Heart left ventricle (tissue), 16 donors: ENCODE measurements at places on chromosomes 6 and 20.

DNA sequence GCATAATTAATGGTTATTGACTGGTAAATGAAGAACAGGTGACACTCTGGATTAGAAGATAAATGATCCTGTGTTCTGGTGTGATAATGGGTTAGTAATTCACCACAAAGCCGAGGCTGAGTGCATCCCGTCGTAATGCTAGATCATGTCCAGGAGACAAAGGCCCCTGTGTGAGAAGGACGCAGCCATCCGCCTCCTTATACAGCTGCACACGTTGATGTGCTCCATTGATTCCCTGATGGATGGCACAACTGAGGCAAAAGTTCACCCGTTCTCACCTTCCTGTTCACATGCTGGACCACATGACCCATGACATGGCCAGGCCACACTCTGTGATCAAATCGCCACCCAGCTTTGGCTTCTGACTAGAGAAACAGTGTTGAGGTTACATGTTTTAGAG is 136.1 kb downstream of the FOXC1 start:
- DNase-seq: no peak

GRCh38 chr6:3438190-3439167 is 18.4 kb downstream of the SLC22A23 start:
- no peak for DNase-seq

DNA sequence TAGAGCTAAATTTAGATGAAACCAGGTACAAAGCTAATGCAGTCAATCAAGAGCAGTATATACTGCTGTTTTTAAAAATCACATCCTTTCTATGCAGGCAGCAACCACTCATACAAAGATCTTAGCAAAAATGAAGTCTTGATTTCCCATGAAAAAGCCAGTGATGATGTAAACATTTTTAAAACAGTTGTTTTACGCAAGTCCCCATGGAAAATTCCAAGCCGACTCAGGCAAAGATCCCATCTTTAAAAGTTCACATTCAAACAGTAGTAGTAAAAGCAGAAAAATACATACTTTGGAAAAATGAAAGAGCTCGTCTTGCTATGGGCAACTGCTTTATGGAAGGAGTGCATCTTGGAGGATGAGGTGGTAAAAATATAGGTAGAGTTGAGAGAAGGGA is 84.0 kb downstream of the RCAN2 start:
- no peak for DNase-seq

DNA sequence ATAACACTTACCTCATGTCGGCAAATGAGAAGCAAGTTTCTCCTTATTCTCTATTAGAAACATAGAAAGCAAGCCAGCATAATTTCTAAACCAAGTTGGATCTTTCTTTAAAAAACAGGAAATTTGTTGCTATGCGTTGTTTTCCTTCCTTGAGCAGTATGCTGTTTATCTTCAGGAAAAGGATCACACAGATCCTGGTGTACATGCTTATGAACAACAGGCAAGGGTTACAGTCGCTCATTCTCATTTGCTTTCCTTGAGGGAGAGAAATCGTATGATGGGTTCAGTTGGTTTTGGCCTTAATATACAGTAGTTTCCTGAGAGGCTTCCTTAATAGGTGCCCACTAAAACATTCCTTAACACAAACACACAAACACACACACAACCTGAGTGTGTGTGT is 118.8 kb downstream of the FYN start:
- DNase-seq: no peak

DNA sequence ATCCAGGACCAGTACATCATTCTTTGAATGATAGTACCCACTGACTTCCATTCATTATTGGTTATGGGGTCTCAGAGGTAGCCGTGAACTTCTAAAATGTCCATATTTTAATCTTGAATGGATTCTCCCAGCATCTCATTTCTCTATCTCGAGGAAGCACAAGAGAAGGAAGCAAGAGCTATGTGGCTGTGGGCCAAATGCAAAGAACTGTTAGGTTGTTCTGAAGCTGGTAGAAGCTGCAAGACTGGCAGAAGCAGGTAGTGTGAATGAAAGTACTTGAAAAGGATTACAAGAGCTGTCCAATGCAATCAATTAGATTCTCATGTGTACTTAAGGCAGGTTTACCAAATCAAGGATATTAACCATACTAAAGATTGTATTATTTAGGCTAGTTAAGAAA is 1131.8 kb downstream of the GRIK2 start:
- no peak for DNase-seq

DNA sequence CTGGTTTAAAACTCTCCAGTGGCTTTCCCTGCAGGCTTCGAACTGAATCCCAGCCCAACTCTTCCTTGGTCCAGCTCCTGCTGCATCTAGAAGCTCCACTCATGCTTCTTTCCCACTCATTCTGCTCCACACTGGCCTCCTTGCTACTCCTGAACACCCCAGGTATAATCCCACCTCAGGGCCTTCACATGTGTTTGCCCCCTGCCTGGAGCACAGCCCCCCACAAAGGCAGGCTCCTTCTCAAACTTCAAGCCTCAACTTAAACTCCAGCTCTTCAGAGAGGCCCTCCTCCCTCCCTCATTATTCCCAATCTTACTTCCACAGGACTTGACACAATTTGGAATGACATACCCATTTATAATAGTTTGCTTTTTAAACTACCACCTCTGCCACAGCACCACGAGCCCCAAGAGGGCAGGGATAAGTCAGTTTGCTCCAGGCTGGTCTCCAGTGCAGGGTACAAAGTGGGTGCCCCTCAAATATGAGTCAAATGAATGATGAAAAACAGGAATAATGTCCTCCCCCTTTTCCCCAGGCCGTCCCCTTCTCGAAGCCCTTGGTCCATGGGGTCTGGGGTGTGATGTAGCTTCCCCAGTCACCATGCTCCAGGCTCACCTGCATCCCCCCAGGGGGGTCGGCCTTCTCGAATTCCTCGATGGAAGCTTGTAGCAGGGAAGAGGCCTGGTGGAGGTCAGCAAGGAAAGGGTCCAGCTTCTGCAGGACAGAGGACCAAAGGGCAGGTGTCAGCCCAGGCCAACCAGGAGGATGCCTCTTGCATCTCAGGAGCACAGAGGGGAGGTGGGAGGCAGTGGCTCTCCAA is 37.4 kb downstream of the KIAA1755 start:
- DNase-seq: no peak

GRCh38 chr6:88881451-88881850 is 82.0 kb downstream of the RNGTT start:
- no peak for DNase-seq

DNA sequence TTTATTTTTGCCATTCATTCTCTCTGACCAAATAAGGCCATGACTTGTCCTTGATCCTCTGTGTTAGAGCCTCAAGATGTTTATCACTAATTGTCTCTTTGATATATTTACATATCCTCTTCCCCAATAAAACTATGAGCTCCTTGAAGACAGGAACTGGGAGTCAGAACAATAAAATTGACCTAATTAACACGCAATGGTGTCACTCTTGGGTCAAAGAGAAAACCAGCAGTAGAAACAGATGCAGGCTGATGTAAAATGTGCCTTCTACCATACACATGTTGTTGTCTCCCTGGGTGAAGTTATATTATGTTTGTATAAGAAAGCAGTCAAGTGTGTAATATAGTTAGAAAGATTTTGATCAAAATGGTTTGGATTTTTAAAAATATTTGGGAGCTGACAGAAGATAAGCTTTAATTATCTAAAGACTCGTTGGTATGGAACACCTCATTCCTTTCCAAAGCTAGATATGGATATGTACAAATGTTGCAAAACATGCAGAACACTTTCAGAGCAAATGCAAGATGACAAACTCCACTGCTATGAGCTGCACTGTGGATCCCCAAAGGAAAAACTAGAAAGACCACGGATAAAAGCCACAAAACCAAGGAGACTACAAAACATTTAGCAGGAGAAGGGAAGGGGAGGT is 109.7 kb upstream of the STMND1 start:
- DNase-seq: no peak

- DNase-seq: no peak
These were observed 37.8 kb upstream of the STXBP5 start for GRCh38 chr6:147166360-147166944.

GRCh38 chr6:20412682-20413073 is 11.0 kb downstream of the E2F3 start:
- DNase-seq: no peak

DNA sequence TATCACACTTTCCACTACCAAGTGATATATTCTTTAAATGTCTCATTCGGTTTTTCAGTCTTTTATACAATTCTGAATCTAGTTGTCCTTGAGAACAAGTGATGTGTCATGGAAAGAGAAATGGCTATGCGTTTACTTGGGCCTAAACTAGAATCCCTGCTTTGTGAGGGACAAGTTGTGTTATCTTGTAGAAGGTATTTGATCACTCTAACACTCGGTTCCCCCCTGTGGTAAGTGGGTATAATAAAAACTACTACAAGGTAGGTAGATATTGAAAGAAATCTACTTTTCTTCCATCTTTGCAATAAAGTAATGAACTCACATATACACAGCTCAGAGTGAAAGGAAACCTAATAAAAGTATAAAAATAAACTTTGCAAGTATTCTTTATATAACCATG is 108.9 kb downstream of the MANEA start:
- DNase-seq: no peak

DNA sequence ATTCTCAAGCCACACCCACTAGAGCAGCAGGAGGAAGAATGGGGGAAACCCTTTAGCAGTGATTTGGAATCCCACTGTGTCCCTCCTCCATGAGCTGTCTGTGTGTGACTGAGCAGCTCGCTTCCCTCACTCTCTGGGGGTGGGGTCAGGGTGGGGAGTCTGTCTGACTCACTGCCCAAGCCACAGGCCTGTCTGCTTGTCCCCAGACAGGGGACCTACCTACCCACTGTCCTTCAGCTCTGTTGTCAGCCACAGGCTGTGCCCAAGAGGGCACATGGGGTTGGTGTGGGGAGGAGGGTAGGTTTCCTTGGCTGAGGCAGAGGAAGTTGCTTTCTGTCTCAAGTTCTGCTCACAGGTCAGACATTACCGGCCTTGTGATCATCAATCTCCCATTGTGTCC is 127.0 kb downstream of the MAFB start:
- no peak for DNase-seq
